ENCODE measurements at places on chromosomes 3 and 15. TPM values are rescaled to one million over a fixed set of nuclear protein-coding genes. Genes with fewer than 3 reads are reported as not detected.

- no peaks in the 10 kb centered on the region for H3K36me3 ChIP-seq
- peaks cover 30% of the 10 kb centered on the region for H3K27me3 ChIP-seq
- no peak overlapping the region for H3K27ac ChIP-seq
- no peak overlapping the region for H3K4me3 ChIP-seq
- DNase-seq = no peak
- peaks cover 11% of the 10 kb centered on the region for H3K4me1 ChIP-seq
Observed at GRCh38 chr15:41605566-41605965, 46.6 kb downstream of the TYRO3 start.

The IL12A gene
- total RNA-seq = not detected

The GOLGA6A gene
- 0.53 TPM for total RNA-seq

DNA sequence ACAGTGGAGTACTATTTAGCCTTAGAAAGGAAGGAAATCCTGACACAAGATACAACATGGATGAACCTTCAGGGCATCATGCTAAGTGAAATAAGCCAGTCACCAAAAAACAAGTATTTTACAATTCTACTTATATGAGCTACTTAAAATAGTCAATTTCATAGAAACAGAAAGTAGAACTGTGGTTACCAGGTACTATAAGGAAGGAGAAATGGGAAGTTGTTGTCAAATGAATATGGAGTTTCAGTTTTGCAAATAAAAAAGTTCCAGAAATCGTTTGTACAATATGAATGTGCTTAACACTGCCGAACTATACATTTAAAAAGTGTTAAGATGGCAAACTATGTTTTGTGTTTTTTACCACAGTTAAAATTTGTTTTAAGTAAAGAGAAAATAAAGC, 26.8 kb downstream of the TRANK1 start:
- no peak for DNase-seq
- peaks cover 21% of the 10 kb centered on the region for H3K4me1 ChIP-seq
- peak overlapping the region; percentile 99 for H3K27ac ChIP-seq
- H3K36me3 ChIP-seq = peaks cover 10% of the 10 kb centered on the region

- no peaks in the 10 kb centered on the region for H3K36me3 ChIP-seq
- no peaks in the 10 kb centered on the region for H3K27me3 ChIP-seq
- H3K27ac ChIP-seq = no peak overlapping the region
- H3K4me3 ChIP-seq = no peak overlapping the region
- no peak for DNase-seq
Observed at GRCh38 chr3:106985721-106986120, 391.5 kb upstream of the CCDC54 start.

DNA sequence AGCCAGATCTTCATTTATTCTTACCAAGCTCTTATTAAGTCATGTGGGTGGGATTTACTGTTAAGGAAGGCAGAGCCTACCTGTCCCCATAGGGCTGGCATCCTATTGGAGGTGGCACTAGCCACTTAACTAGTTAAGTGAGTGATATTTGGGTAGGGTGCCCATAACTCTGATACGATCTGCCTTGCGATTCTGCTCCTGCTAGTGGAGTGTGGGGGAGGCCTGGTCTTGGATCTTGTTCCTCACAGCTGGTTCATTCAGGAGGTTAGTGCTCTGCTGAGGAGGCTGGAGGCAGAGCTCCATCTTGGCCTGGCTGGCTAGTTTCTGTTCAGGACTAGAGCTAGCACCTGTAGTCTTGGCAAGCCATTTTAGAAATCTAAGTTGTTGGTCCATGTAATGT, 9.3 kb downstream of the BAHD1 start:
- H3K36me3 ChIP-seq = no peaks in the 10 kb centered on the region
- peaks cover 70% of the 10 kb centered on the region for H3K4me1 ChIP-seq

The LSAMP gene
- total RNA-seq = not detected

GRCh38 chr3:44950275-44950734, 25.7 kb downstream of the ZDHHC3 start:
- DNase-seq = no peak
- peaks cover 6% of the 10 kb centered on the region for H3K4me1 ChIP-seq
- no peak overlapping the region for H3K27ac ChIP-seq

The IL17RC gene
- 0.41 TPM for total RNA-seq

GRCh38 chr15:75809986-75810750, 33.1 kb upstream of the UBE2Q2 start:
- DNase-seq = no peak
- H3K27ac ChIP-seq = no peak overlapping the region
- peaks cover 6% of the 10 kb centered on the region for H3K27me3 ChIP-seq

The OCA2 gene
- total RNA-seq = 0.14 TPM

- peaks cover 92% of the 10 kb centered on the region for H3K4me1 ChIP-seq
- DNase-seq = peak; percentile 67
- H3K27ac ChIP-seq = peak overlapping the region; percentile 83
- H3K27me3 ChIP-seq = no peaks in the 10 kb centered on the region
Observed at GRCh38 chr3:50623840-50624474, 7.0 kb downstream of the MAPKAPK3 start.

DNA sequence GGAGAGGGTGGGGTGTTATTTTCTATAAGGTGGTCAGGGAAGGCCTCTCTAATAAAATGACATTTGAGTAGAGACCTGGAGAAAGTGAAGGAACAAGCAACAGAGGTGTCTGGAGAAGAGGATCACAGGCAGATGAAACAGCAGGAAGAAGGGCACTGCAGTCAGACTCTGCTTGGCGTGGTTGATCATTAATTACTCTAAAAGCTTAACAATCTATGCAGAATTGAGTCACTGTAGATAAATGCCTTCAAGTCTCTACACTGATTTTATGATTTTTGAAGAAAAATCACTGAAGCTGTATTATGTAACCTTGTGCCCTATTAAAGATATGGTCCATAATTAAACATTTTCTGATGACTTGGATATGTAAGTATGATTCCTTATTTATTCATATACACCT, 114.2 kb downstream of the TNIK start:
- peaks cover 35% of the 10 kb centered on the region for H3K36me3 ChIP-seq
- H3K4me1 ChIP-seq = peaks cover 71% of the 10 kb centered on the region
- DNase-seq = no peak
- H3K4me3 ChIP-seq = no peak overlapping the region
- H3K27me3 ChIP-seq = no peaks in the 10 kb centered on the region
- no peak overlapping the region for H3K27ac ChIP-seq

DNA sequence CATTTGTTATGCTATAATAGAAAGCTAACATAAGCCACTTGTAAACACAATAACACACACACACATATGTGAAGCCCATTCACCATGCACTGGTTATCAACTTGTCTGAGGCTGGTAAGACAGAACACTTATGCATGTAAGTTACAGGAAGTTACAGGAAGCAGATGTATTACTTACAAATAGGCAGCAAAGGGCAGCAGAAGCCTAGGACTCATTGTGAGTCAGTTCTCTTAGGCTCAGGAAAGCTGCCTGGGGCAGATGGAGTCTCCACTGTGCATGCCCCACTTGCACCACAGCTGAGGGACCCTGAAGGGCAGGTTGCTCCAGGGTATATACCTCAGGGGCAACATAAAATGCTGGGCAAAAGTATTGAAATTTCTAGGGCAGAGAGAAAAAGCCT, 748.8 kb upstream of the CCDC54 start:
- no peaks in the 10 kb centered on the region for H3K4me1 ChIP-seq
- peaks cover 12% of the 10 kb centered on the region for H3K36me3 ChIP-seq
- H3K27me3 ChIP-seq = peaks cover 17% of the 10 kb centered on the region
- H3K4me3 ChIP-seq = no peak overlapping the region
- no peak for DNase-seq
- no peak overlapping the region for H3K27ac ChIP-seq

- H3K4me3 ChIP-seq = no peak overlapping the region
- no peak for DNase-seq
- H3K27me3 ChIP-seq = peaks cover 9% of the 10 kb centered on the region
- no peak overlapping the region for H3K27ac ChIP-seq
- no peaks in the 10 kb centered on the region for H3K4me1 ChIP-seq
Observed at GRCh38 chr3:32596282-32596908, 25.7 kb upstream of the DYNC1LI1 start.

GRCh38 chr3:47540281-47540680, 26.8 kb upstream of the ELP6 start:
- H3K27ac ChIP-seq = no peak overlapping the region
- H3K27me3 ChIP-seq = no peaks in the 10 kb centered on the region
- H3K4me3 ChIP-seq = no peak overlapping the region

DNA sequence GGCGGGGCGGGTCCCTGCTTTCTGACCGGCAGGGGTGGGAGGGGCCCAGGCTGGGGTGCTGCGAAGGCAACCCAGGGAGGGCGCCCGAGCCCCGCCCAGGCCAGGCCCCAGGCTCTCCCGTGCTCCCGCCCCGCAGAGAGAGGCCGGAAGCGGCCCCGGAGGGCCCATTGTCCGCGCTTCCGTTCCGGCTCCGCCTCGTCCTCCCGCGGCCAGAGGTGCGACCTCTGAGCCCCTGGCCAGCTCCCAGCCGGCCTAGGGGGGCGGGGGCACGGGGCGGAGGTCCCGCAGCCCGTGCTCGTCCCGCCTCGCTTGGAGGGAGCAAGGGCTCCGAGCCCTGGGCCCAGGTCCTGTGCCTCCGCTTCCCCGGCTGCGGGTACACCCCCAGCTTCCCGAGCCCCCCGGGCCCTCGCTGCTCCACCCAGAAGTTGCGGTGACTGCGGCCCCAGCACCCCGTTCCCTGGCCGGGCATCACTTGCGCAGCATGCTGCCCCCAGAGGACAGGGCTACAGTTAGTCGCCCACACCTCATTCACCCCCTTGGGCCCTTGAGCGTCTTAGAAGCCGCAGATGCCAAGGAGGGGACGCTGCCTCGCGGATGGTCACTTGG, 20.4 kb upstream of the PLXND1 start:
- no peak overlapping the region for H3K27ac ChIP-seq
- no peaks in the 10 kb centered on the region for H3K36me3 ChIP-seq
- H3K27me3 ChIP-seq = no peaks in the 10 kb centered on the region

DNA sequence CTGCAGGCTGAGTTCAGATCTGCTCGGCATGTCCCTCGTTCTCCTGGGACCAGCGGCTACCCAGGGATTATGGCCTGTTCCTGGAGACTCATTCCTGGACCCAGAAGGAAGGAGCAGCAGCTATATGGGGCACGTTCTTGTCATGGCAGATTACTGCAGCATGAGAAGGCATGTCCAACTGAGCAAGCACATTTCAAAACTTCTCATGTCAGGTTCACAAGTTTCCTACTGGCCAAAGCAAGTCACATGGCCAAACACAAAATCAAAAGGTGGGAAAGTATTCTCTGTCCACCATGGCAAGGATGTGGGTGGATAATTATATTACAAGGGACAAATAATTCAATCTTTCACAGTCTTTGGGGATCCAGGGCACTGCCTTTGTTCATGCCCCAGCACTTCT, 71.9 kb upstream of the C15orf39 start:
- H3K4me1 ChIP-seq = peaks cover 23% of the 10 kb centered on the region
- no peaks in the 10 kb centered on the region for H3K36me3 ChIP-seq
- H3K4me3 ChIP-seq = no peak overlapping the region
- DNase-seq = no peak

The LRRIQ4 gene
- total RNA-seq = 0.22 TPM

The GPR149 gene
- not detected for total RNA-seq

DNA sequence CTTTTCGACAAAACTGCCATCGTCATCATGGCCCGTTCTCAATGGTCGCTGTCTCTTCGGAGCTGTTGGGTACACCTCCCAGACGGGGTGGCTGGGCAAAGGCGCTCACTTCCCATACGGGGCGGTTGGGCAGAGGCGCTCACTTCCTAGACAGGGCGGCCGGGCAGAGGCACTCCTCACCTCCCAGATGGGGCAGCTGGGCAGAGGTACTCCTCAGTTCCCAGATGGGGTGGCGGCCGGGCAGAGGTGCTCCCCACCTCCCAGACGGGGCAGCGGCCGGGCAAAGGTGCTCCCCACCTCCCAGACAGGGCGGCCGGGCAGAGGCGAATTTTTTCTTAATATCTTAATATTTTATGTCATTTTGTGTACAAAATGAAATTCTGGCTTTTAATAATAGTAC, 44.5 kb downstream of the PARP14 start:
- H3K36me3 ChIP-seq = peaks cover 23% of the 10 kb centered on the region
- H3K27me3 ChIP-seq = no peaks in the 10 kb centered on the region
- H3K4me3 ChIP-seq = no peak overlapping the region
- no peaks in the 10 kb centered on the region for H3K4me1 ChIP-seq
- no peak for DNase-seq
- H3K27ac ChIP-seq = no peak overlapping the region

The TP63 gene
- total RNA-seq = 2.3 TPM

The DPPA2 gene
- not detected for total RNA-seq

GRCh38 chr3:54223063-54223462, 100.7 kb downstream of the CACNA2D3 start:
- no peaks in the 10 kb centered on the region for H3K4me1 ChIP-seq
- H3K36me3 ChIP-seq = no peaks in the 10 kb centered on the region
- H3K4me3 ChIP-seq = no peak overlapping the region
- H3K27ac ChIP-seq = no peak overlapping the region

GRCh38 chr3:4738737-4739274, 240.4 kb upstream of the BHLHE40 start:
- peaks cover 69% of the 10 kb centered on the region for H3K4me1 ChIP-seq
- no peak for DNase-seq
- no peak overlapping the region for H3K4me3 ChIP-seq
- H3K36me3 ChIP-seq = peaks cover 51% of the 10 kb centered on the region

- peaks cover 35% of the 10 kb centered on the region for H3K4me1 ChIP-seq
- H3K27ac ChIP-seq = no peak overlapping the region
- H3K27me3 ChIP-seq = no peaks in the 10 kb centered on the region
- H3K36me3 ChIP-seq = peaks cover 11% of the 10 kb centered on the region
- no peak overlapping the region for H3K4me3 ChIP-seq
Observed at GRCh38 chr3:51937611-51938450, 3.9 kb downstream of the RRP9 start.

DNA sequence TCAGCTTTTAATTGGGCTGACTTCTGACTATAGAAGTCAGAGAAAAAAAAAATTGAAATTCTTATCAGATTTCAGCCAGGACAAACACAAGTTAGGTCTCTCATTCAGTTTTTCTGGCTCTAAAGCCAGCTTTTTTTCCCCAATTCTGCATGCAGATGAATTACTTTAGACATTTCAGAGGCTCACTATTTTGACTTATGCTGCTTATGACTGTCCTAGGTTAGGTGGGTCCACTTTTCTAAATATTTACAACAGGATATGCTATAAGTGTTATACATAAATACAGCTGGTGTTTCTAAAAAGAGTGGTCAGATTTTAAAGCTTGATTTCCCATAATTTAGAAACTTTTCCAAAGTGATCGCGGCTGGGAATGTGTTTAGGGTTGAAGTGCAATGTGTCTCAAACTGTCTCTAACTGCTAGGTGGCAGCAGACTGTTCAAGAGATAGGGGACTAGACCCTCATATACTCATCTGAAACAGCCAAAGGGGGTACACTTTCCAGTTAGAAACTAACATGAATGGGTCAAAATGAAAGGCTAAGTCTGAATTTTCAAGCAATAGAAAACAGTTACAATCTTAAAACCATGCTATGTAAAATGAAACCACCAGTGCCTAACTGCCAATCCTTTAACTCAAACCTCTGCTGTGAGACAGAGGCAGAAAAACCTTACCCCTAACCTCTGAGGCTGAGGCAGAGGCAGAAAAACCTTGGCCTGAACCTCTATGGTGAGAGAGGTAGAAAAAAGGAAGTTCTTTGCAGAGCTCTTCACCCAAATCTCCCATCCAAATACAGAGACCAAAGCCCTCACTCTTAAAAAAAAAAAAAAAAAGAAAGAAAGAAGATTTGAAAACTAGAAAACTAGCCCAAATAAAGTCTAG, 596.0 kb downstream of the NTRK3 start:
- no peaks in the 10 kb centered on the region for H3K27me3 ChIP-seq
- no peaks in the 10 kb centered on the region for H3K36me3 ChIP-seq
- H3K4me1 ChIP-seq = no peaks in the 10 kb centered on the region
- DNase-seq = no peak

- no peak overlapping the region for H3K27ac ChIP-seq
- peaks cover 12% of the 10 kb centered on the region for H3K4me1 ChIP-seq
- no peak for DNase-seq
- H3K36me3 ChIP-seq = peaks cover 1% of the 10 kb centered on the region
Observed at GRCh38 chr3:27826448-27826847, 104.3 kb upstream of the EOMES start.
